ENCODE measurements at places on chromosomes 4 and X.

GRCh38 chrX:129721870-129722269 lies 16.9 kb upstream of the XPNPEP2 start:
- no peak for DNase-seq

DNA sequence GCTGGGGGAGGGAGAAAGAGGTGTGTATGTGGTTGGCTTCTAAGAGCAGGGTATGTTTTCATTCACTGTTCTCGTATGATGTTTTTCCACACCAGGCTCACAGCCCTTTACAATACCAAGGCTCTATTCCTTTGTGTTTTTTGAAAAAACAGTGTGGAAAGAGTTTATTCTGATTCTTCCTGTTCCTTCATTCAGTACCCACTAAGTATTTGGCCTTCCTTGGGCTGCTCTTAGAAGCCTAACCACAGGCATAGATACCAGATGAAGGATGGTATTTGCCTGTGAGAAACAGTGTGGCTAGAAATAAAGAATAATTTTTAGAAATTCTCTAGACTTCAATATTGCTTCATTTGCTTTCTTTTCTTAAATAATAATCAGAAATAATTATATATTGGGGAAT lies 518.0 kb upstream of the DIPK2B start:
- peak; percentile 48 for DNase-seq

DNA sequence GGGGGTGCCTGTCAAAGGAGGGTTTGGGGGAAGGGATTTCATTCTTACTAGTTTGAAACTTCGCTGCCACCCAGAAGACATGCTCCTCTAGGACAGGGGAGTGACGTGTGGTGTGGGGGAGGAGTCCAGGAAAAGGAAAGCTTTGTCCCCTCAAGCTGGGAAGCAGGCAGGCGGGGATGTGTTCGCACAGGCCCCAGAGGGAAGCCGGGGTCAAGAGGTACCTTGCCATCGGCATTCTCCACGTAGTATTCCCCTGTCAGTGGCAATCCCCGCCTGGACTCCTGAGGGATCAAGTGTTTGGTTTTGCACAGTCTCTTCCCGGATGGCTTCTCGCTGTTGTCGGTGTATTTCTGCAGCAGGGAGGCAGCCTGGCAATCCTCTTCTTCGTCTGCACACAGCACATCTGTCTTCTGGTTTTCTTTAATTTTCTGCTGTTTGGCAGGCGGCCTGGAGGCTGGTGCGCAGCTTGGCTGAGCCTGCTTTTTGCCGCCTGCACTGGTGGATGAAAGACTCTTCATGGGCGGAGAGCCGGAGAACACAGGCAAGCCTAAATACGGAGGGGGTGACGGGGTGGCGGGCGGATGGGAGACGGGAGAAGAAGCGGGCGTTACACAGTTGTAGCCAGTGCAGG lies 35.1 kb downstream of the BCOR start:
- DNase-seq, result no peak

- DNase-seq, result peak; percentile 11
Measured at GRCh38 chr4:86496094-86497080, 97.7 kb upstream of the PTPN13 start.

DNA sequence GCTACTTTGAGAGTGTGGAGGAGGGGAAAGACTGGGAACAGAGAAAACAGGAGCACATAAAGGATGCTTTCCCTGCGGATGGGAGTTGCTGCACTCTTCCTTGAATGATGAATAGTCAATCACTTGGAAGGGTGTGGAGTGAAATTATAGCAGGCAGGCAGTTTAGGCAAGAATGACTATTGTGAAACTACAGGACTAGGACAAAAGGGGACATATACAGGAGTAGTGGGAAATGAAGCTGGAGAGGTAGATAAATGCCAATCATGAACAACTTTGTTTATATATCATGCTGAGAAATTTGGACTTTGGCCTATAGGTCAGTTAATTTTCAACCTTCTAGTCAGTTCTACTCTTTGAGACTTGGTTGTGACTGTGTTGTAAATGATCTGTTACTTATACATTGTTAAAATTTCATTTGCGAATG lies 76.9 kb downstream of the PAQR3 start:
- DNase-seq, result no peak

DNA sequence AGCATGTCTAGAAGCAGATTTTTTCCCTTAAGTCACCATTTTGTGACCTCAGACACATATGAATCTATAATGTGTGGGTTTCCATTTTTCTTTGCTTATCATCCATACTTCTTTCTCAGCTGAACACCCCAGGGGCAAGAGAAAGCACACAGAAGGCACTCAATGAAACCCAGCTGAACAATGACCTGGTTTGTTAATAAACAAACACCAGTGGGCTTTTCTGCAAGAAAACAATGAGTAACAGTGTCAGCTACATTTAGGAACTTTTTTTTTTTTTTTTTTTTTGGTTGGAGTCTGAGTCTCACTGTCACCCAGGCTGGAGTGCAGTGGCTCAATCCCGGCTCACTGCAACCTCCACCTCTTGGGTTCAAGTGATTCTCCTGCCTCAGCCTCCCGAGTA lies 40.7 kb upstream of the KLF3 start:
- DNase-seq, result no peak

GRCh38 chr4:185296665-185297460 lies 87.5 kb downstream of the SNX25 start:
- DNase-seq, result no peak

DNA sequence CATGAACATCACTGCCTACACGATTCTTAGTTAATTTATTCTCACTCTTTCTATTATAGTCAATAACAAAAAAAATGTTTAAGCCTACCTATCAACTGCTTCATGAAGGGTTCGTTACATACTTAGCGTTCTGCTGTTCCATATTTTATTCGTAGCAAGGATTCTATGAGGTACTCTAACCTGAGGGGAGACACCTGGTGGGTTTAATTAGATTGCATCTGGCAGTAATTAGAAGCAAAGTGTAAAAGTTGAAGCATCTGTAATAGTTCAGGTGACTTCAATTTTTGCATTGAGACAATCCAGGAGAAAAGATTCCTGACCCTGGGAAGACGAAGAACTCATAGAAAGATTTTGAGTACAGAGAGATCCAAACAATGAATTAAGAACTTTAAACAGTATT lies 1655.8 kb upstream of the TENM3 start:
- DNase-seq, result no peak

DNA sequence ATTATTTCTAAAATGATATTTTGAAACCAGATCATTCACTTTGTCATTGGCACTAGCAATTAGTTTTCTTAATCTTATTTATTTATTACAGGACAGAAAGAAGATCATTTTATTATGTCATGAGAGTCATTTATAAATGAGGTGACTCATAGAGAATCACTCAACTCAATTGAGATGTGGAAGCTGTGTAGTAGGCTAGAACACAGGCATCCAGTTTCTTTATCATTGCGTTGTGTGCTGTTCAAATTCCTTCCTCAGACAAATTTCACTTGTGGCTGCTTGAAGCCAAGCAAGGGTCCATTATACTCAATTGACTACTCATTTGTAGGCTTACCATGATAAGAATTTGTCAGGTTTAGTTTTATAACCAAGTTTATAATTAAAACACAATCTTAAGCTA lies 87.6 kb downstream of the MRPL1 start:
- no peak for DNase-seq

DNA sequence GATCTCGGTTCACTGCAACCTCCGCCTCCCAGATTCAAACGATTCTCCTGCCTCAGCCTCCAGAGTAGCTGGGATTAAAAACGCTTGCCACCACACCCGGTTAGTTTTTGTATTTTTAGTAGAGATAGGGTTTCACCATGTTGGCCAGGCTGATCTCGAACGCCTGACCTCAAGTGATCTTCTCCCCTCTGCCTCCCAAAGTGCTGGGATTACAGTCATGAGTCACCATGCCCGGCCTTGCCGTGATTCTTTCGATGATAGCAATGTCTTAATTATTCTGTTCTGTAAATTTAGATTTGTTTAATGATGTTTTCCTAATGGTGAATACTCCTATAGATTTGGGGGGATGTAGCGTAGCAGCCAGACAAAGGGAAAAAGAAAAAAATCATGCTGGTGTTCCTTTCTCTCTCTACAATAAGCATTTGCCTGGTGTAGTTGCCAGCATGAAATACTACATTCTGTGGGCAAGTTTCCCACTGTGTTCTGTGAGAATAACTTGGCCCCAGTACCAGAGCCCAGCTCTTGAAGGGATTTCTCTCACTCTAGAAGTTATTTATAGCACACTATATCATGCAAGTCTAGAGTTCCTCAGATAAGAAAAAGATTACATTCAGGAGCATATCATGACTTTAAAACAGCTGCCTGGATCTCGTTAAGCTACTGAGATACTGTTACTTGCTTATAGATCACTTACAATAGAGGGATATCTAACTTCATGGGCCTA lies 15.4 kb downstream of the NIPAL1 start:
- no peak for DNase-seq

GRCh38 chr4:1309261-1310010 lies 19.7 kb downstream of the MAEA start:
- peak; percentile 65 for DNase-seq

- DNase-seq, result no peak
Measured at GRCh38 chr4:47652092-47652491, 167.0 kb downstream of the ATP10D start.

- no peak for DNase-seq
Measured at GRCh38 chr4:99471349-99471748, 36.2 kb upstream of the ADH7 start.
